ENCODE measurements at places on chromosomes 6 and 20. TPM values are rescaled to one million over a fixed set of nuclear protein-coding genes. Genes with fewer than 3 reads are reported as not detected.

The DDX43 gene
- 0.29 TPM for total RNA-seq

The OXT gene
- total RNA-seq, result not detected

The GTF3C6 gene
- total RNA-seq, result 97.1 TPM

The SMPD2 gene
- total RNA-seq, result 9.7 TPM

The GFOD1 gene
- 2.4 TPM for total RNA-seq

The IL17F gene
- total RNA-seq, result 113 TPM

DNA sequence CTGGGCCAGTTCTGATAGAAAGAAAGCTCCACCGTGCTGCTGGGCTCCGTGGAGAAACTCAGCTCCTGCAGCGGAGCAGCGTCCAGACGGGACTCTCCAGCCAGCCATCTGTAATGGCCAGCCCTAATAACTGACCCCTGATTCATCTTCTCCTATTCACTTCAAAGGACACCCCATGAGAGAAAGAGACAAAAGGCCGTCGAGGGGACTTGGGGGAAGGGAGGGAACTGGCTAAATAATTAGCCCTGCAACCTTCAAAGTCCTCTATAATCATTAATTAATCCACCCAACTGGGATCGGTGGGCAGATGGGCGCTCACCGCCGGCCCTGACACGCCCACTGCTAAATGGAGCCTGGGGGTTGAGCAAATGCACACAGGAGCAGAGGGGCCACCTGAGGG lies 512.4 kb downstream of the CD83 start:
- no peak for DNase-seq

GRCh38 chr6:45196121-45196520 lies 132.0 kb upstream of the RUNX2 start:
- no peak for DNase-seq

- DNase-seq, result no peak
Observed at GRCh38 chr6:39693206-39693605, 32.0 kb downstream of the KIF6 start.

DNA sequence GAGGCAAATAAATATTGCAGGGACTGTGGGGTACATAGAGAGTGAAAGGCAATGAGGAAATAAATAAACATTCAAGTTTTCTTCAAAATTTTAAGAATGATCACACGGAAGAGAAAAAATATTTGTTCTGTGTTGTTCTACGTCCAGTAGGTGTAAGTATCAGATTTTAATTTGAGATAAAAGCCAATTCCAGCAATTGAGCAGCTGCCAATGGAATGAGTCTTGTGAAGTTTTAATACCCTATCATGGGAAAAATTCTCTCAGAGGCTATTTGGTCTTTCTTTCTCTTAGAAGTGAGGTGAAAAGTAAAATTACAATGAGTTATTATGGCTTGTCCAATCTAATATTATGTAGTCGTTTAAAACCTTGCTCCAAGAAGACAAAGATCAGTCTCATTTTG lies 195.7 kb upstream of the CITED2 start:
- no peak for DNase-seq

GRCh38 chr6:30768634-30769087 lies 24.3 kb upstream of the IER3 start:
- no peak for DNase-seq

- no peak for DNase-seq
Observed at GRCh38 chr20:1241456-1241855, 15.6 kb downstream of the RAD21L1 start.

DNA sequence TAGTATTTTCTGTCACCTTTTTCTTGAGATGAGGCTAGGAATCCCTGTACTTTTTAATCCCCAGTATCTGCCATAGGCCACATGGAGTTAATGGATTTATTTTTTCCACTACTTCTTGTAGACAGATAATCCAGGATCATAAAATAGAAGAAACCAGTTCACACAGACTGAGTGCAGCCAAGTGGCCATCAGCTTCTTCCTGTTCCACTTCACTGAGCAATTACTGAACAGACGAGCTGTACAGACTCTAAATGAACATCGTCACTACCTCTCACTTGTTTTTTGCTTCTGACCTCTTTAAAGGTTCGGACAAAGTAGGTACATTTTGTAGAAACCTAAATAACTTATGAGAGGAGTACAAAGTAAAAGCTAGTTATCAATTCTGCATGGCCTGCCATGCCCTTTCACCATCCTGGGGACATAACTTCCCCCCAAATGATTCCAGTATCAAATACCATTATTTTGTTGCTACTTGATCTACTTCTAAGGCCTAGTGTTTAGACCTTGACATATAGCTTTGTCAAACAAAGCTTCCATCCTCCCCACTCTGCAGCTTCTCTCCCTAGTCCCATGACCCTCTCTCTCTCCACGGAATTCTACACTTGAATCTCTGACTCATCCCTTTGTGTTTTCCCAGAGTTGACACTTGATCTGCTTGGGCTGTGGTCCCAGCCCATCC lies 34.4 kb upstream of the ARHGAP18 start:
- no peak for DNase-seq

DNA sequence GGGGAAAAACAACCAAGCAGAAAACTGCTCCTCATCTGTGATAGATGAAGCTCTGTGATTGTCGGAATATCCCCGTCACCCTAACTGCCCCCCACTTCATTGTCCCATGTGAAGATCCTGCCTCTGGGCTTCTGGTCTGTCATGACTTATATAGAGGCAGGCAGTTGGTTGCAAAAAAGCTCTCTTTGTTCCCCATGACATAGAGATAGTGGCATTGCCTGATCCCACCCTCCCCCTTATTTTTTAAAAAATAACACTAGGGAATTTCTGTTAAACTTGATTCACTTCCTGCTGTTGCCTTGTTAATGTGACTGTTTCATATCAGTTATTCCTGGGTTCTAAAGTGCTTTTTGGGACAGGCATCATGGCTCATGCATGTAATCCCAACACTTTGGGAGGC lies 203.1 kb downstream of the JARID2 start:
- DNase-seq, result no peak

GRCh38 chr20:53656293-53657202 lies 62.9 kb upstream of the ZNF217 start:
- no peak for DNase-seq

DNA sequence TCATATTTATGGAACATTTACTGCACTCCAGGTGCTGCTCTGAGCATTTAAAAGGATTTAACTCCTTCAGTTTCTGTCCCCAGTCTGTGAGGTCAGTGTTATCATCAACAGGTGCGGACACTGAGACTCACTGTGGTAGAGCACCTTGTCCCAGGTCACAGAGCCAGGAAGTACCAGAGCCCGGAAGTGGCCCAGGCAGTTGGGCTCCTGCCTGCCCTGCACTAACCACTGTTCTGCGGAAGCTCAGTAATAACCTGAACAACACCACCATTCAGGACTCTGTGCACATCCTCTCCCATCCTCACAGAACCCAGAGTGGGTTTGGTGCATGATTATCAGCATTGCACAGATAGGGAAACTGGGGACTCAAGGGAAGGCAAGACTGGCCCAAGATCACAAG lies 16.8 kb upstream of the SIRPG start:
- DNase-seq, result peak; percentile 78

DNA sequence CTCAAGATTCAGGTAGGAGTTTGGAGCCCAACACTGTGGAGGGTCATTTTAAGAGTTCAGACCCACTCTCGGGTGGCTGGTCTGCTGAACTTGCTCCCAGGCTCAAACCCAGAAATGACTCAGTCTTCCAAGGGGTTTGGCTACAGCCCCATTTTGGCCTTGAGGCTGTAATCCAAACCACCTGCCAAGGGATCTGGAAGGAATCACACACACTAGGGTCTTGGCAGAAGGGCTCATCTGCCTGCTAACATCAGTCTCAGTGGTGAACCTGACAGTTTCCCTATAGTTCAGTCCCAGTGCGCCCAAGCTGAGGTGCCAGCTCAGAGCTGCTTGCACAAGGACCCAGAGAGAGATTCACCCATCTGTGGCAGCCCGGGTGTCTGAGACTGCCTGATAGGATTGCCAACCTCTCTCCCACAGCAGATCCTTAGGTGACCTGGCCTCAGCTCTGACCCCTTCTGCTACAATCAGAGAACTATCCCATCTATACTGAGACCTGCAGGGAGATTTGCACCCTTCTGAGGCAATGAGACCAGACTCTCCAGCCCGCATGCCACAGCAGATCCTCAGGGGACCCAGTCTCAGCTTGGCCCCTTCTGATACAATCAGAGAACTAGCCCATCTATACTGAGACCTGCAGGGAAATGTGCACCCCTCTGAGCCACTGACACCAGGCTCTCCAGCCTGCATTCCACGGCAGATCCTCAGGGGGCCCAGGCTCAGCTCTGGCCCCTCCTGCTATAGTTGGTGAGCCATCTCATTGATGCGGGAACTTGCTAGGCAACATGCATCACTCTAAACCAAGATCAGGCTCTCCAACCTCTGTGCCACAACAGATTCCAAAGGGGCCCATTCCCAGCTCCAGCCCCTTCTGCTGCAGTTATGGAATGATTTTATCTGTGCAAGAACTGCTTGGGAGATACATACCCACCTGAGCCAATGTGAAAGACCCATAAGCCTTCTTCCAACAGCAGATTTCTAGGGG lies 48.2 kb downstream of the THBS2 start:
- DNase-seq, result no peak

DNA sequence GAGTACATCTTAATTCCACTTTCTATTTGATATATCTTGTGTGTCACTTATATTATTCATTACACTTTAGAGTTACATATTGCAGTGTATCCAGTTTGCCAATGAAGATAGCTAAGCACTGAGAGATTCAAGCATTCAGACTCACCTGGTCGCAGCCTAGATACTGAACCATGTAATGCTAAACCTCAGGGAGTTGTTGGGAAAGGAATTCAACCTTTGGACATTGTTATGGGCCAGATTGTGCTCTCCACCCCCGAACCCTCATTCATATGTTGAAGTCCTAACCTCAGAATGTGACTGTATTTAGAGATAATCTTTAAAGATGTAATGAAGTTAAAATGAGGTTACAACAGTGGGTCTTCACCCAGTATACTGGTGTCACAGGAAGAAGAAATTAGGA lies 13.8 kb upstream of the KIF16B start:
- DNase-seq, result no peak

GRCh38 chr6:149166336-149166735 lies 151.2 kb upstream of the TAB2 start:
- no peak for DNase-seq

DNA sequence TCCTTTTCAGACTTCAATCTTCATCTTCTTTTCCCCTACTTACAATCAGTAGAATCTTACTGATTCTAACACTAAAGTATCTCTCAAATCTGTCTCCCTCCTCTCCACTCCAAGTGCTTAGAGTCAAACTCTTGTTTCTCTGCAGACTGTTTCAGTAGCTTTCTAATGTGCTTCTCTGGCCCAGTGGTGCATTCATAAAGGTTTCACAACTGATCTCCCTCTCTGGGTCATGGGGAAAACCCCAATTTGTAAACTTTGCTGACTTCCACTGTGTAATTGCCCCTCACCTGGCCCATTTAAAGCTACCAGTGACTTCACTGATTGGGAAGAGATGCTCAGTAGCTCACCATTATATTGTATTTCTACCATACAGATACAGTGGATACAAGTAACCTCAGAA lies 183.6 kb downstream of the FAXC start:
- no peak for DNase-seq

DNA sequence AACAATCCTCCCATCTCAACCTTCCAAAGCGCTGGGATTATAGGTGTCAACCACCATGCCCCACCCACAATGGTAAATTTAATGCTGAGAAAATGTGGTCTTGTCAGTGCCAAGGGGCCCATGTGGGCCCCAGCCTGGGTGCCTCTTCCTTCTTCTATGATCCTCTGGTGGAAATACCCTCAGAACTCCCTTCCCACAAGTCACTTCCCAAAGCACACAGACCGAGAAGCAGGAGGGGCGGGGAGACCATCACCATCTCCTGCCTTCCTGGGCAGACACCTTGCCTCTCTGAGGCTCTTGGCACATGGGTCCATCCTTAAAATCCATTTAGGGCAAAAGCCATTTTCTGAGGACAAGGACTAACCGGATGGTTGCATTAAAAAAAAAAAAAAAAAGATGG lies 59.0 kb downstream of the NOL4L start:
- no peak for DNase-seq

DNA sequence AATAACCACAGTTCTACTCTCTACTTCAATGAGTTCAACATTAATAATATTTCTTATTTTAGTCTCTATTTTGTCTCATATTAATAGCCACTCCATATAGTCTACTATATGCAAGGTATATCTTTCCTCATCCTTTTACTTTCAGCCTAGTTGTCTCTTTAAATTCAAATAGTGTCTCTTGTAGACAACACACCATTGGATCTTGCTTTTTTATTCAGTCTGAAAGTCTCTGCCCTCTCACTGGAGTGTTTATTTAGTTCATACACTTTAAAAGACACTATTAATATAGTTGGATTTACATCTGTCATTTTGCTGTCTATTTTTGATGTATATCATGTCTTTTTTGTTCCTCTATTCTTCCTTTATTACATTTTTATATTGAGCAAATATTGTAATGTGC lies 103.5 kb downstream of the RFPL4B start:
- no peak for DNase-seq

- no peak for DNase-seq
Observed at GRCh38 chr6:4380881-4381281, 245.5 kb upstream of the ECI2 start.

- peak; percentile 55 for DNase-seq
Observed at GRCh38 chr20:52783769-52784168, 188.4 kb upstream of the TSHZ2 start.

DNA sequence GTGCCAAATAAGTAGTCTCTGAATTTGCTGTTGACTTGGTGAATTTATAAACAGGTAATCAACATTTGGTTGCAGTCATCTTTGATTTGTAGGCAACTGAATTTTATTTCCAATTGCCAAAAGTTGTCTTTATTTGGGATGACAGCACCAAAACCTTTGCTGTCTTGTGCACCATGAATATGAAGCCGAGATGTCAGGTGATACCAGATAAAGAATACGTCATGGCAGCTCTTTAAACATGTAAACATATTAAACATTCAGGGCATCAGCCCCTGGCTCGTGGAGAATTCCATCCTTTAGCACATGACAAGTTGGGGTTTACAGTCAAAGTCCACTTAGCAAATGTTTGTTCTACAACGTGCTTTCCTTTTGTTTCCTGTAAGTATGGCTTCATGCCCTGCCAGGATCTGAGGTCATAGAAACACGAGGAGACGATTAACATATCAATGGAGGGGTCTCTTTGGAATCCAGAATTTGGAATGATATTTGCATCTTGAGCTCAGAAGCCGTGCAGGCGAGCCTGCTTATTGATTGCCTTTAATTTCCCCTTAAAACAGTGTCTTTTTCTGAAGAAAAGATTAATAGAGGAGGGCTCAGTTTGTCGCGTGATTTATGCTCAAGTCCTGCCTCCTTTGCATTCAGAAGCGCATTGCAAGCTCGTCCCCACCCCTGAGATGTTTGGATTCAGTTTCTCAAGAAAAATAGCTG lies 170.2 kb upstream of the ZNF217 start:
- DNase-seq, result no peak

- no peak for DNase-seq
Observed at GRCh38 chr20:1883986-1884385, 11.2 kb upstream of the SIRPA start.

DNA sequence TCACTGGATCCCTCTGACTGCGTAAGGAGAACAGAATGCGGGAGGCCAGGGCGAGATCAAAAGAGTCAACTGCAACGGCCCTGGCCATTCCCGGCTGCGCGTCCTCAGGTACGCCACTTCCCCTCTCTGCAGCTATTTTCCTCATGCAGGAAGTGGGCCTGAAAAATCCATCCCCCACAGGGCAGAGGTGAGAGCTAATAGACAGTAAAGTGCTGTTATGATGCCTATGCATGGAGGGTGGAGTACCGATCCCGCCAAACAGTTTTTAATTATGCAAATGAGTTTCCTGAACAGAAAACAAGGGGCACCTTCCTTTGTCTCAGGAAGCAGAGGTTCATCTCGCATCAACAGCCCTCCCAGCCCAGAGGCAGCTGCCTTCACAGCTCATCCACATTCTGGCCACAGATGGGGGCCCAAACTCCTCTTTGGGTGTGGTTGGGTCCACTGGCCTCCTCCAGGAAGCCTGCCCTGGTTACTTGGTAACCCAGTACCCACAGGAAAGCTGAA lies 9.3 kb downstream of the PREX1 start:
- peak; percentile 70 for DNase-seq

Measured in activated CD4-positive, alpha-beta memory T cell treated with anti-CD3 and anti-CD28 coated beads for 36 hours (primary cell).